ENCODE measurements at places on chromosomes 6 and 20.

DNA sequence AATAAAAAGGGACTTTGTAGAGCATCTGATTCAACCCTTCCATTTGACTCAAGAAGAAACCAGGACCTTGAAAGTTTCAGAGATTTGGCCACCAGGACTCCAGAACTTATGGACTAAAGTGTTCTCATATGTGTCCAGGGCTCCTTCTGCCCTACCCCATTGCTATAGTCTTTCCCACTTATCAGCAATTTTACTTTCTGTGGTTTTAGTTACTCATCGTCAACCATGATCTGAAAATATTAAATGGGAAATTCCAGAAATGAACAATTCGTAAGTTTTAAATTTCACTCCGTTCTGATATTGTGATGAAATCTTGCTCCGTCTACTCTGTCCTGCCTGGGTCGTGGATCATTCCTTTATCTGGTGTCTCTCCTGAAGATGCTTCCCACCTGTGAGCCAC, 259.8 kb downstream of the PHACTR1 start:
- DNase-seq = no peak

GRCh38 chr20:59785986-59786795, 147.2 kb downstream of the SYCP2 start:
- DNase-seq = no peak

- DNase-seq = peak; percentile 58
These were observed 92.4 kb downstream of the GJA10 start for GRCh38 chr6:89986650-89987074.

DNA sequence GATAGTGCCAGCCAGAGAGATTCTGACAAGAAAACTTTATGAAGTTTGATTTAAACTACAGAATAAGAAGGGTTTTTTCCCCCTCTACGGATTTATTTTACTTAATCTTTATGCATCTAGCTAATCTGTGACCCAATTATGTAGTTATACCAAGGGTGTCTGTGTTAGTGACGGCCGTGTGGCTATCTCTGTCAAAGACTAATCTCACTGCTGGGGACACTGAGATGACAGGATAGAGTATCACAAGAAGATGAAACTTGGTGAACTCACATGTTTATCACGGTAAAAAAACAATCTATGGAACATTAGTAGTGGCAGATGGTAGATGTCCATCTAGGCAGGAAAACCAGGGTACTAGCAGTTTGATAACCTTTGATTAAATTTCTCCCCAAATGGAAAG, 149.7 kb downstream of the AHI1 start:
- no peak for DNase-seq

GRCh38 chr20:31811796-31812728, 7.1 kb upstream of the MYLK2 start:
- DNase-seq = no peak

- no peak for DNase-seq
These were observed 39.8 kb upstream of the TGM3 start for GRCh38 chr20:2255926-2256531.

DNA sequence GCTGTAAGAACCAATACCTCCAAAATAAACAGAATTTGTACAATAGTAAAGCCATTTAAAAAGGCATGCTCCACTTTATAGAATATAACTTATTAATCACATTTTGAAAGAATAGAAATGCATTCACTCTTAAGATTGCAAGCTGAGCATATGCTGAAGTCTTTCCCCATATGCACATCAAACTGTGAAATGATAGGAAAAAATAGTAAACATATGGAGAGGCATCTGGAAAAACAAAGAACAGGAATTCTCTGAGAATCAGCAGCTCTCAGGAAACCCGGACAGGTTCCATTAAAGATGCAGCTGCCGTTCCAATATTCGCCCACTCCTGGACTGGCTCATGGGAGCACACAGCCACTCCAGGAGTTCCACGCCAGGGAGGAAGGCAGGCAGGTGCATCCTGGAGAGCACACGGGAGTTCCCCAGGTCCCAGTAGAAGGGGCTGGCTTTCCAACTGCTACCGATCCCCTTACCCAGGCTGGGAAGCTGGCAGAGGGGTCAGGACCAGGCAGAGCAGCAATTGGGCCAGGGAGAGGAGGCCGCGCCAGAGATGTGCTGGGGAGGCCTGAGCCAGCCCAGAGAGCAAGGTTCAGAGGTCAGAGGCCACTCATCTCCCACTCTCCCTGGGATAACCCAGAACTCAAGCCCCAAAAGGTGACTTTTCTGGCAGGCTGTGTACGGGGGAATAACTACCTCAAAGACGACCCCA, 111.1 kb downstream of the DLL1 start:
- DNase-seq = no peak

- peak; percentile 8 for DNase-seq
These were observed 718.0 kb downstream of the UTRN start for GRCh38 chr6:145003145-145003544.

GRCh38 chr20:33524261-33524660, 34.4 kb downstream of the CBFA2T2 start:
- no peak for DNase-seq

- DNase-seq = no peak
These were observed 220.8 kb upstream of the FOXA2 start for GRCh38 chr20:22805219-22805618.

DNA sequence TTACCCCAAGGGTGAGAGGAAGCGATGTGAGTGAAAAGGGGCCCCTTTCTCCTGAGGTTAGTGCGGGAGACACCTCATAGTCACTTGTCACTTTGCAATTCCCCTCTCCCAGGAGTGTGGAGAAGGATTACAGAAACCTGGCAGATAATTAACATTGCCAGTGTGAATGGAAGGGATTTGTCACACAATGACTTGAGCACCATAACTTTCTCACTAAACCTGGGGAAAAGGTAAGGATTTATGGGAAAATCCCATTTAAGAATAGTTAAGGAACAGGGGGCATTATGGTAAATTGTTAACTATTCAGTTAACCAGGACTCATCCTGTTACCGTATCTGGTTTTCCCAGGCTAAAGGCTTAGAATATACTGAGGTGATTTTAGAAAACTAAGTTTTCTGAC, 219.5 kb upstream of the JAG1 start:
- no peak for DNase-seq

GRCh38 chr6:56664029-56664428, 21.3 kb upstream of the DST start:
- DNase-seq = no peak

DNA sequence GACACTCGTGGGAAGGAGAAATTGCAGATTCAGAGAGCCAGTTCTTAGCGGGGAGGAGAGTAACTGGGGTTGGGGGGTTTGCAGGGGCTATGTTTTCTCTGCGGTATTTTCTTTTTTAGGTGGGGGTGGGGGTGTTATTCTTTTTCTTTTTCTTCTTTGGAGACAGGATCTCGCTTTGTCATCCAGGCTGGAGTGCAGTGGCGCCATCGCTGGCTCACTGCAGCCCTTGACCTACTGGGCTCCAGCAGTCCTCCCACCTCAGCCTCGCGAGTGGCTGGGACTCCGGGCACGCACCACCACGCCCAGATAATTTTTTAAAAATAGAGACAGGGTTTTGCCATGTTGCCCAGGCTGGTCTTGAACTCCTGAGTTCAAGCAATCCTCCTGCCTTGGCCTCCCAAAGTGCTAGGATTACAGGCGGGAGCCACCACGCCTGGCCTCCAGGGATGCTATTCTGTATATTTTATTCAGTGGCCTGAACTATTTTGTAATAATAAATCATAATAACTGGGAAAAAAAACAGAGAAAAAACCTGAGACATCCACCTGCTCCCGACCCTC, 57.3 kb downstream of the UBE2V1 start:
- DNase-seq = no peak

DNA sequence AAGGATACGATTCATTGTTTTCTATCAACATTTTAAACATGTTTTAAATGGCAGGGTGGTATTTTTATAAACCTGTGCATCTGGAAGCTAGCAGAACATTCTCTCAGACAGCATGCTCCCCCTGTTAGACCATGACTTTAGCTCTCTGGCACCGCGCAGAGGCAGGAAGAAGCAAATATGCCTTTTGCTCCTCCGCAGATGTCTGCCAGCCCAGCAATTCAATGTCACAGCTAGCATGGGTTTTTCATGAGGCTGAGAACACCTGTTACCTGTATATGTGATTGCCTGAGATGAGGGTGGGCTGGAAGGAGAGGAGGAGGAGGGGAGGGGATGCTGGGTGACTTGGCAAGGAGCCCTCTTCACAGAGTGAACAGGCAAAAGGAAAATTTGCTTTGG, 6.7 kb downstream of the MTCH1 start:
- DNase-seq = no peak

- DNase-seq = no peak
These were observed 182.1 kb downstream of the KIF6 start for GRCh38 chr6:39543095-39543494.

DNA sequence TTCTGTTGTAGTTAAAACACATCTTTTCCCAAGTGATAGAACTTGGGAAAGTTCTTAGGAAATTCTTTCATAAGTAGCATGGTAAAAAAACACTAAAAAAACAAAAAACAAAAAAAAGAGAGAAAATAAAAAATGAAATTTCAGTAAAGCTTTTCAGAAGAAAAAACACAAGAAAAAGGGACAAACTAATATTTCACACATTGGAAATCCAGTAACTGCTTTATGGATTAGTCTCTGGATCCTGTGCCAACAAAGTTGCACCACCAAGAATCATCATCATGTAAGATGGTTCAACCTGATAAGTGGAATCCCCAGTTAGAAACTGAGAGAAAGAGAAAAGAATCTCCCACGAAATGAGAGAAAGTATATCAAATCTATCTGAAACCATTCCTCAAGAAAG, 144.2 kb downstream of the GMDS start:
- no peak for DNase-seq

GRCh38 chr6:169082817-169083507, 170.7 kb downstream of the THBS2 start:
- DNase-seq = no peak

- DNase-seq = no peak
These were observed 178.9 kb downstream of the SASH1 start for GRCh38 chr6:148521586-148521985.

- DNase-seq = no peak
These were observed 1.3 kb downstream of the DUSP15 start for GRCh38 chr20:31868853-31869672.

GRCh38 chr6:79056226-79056625, 21.8 kb downstream of the PHIP start:
- DNase-seq = no peak

DNA sequence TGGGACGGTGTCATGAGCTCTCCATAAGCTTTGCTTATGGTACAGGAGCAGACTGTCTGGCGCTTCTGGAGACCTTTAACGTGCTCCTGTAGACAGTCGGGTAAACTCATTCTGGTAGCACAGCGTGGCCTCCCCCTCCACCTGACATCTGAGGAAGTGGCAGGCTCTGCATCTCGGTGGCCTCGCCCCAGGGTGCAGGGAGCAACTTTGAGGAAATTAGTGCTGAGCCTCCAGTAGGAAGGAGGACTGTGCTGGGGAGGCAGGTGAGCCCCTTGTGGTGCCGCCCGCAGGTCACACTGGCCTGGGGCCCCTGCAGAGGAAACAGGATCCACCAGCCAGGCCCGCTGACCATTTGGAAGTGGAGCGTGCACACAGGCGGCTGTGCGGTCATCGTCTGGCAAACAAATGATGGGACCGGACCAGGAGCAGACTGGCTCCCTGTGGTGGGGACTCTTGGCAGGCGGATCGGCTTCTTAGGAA, 57.9 kb downstream of the SYNJ2 start:
- no peak for DNase-seq

GRCh38 chr6:38501931-38502330, 137.8 kb downstream of the BTBD9 start:
- DNase-seq = no peak

GRCh38 chr6:80862756-80863155, 756.3 kb downstream of the BCKDHB start:
- no peak for DNase-seq

DNA sequence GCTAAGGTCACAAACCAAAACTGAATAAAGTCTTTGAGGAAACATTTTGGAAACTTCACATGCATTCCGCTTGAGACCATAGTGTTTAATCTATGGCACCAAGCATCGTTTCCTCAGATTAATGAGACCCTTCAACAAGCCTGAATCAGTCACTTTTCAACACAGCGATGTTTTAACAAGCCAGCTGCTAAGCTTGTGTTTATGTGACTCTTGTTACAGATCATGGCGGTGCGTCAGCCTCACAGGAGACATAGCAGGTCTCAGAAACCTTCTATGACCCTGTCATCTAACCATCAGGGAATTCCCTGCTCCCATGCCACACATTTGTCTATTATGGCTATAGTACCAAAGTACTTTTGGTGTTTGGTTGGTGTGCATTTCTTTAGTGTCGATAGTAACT, 57.2 kb downstream of the MTFR2 start:
- no peak for DNase-seq

DNA sequence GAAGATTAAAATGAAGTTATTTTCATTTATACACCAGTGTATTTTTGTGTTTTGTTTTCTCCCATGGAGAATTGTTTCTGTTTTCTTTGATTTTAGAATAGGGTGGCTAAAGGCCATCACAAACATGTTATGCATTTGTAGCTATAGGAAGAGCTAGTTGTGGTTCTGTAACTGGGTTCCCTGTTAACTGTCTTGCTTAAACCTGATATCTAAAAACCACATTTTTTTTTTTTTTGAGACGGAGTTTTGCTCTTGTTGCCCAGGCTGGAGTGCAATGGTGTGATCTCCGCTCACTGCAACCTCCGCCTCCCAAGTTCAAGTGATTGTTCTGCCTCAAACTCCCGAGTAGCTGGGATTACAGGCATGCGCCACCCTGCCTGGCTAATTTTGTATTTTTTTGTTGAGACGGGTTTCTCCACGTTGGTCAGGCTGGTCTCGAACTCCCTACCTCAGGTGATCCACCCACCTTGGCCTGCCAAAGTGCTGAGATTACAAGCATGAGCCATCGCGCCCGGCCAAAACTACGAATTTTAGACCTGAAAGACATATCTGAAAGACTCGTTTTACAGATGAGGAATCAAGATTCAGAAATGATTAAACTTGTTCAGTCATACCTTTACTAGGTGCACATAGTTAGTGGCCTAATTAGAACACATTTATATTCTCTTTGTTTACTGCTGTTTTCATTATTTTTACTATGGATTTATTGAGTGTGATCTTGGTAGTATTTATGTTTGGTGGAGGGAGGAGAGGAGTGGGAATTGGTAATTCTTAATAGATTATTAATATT, 18.0 kb downstream of the SCAF8 start:
- DNase-seq = no peak

DNA sequence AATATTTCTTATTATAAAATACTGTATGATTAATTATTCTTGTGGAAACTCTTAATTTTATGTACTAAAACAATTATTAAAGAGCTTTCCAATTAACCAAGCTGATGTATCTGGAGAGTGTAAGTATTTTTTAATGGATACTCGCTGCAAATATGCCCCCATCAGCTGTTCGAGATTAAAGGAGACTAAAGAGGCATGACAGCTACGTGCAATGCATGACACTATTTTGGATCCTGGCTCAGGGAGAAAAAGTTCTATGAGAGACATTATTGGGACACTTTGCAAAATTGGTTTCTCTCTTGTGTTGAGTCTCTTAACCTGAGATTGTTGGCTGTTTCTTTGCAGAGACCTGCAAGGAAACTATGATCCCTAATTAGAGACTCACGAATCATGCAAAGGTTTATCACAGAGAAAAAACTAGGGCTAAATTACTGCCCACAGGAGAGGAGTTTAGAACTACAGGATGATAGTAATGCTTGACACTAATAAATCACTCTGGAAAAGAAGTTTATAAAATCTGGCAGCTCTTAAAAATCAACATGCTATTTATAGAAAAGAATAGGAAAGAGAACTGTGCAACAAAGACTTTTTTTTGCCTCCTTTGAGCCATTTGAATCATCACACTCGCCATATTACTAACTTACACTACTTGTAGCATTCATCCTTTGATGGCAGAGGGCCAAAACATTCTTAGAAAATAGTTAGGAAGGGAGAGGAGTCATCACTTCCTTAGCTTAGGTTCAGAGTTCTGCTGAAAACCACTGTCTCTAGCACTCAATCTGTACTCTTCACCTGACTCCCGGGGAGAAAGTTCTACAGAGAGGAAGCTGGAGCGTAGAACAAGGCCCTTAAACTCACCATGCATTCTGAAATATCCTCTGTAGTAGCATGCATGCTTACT, 25.3 kb downstream of the NRN1 start:
- no peak for DNase-seq
